ENCODE measurements at places on chromosomes 12 and 14. TPM values are rescaled to one million over a fixed set of nuclear protein-coding genes. Genes with fewer than 3 reads are reported as not detected.

DLK1 gene
- not detected for total RNA-seq

ACVRL1 gene
- 422 TPM for total RNA-seq

PTPRO gene
- total RNA-seq = not detected

C12orf54 gene
- not detected for total RNA-seq

SLC6A15 gene
- 0.80 TPM for total RNA-seq

IAPP gene
- total RNA-seq = not detected

KERA gene
- total RNA-seq = not detected

NANOG gene
- total RNA-seq = not detected

PTCSC3 gene
- not detected for total RNA-seq

LRTM2 gene
- total RNA-seq = not detected

DERA gene
- total RNA-seq = 73.4 TPM

PRB2 gene
- total RNA-seq = not detected

RIMBP2 gene
- total RNA-seq = not detected

LRRC10 gene
- total RNA-seq = not detected

KRT72 gene
- total RNA-seq = not detected

SSTR1 gene
- total RNA-seq = 1.2 TPM

PRICKLE1 gene
- total RNA-seq = 18.0 TPM

TMEM179 gene
- total RNA-seq = not detected

STRAP gene
- total RNA-seq = 157 TPM

KRT77 gene
- not detected for total RNA-seq

STAT6 gene
- total RNA-seq = 79.0 TPM

KCNK10 gene
- not detected for total RNA-seq

CHGA gene
- not detected for total RNA-seq

RGS6 gene
- not detected for total RNA-seq

AGAP2 gene
- 0.36 TPM for total RNA-seq

RPL10L gene
- total RNA-seq = not detected

PPP4R3A gene
- total RNA-seq = 105 TPM

OR4E2 gene
- not detected for total RNA-seq

HOXC12 gene
- total RNA-seq = not detected

KRT83 gene
- total RNA-seq = not detected

FIGNL2 gene
- total RNA-seq = 2.5 TPM

SLC6A12 gene
- total RNA-seq = not detected

STAC3 gene
- total RNA-seq = not detected

SYCP3 gene
- 0.07 TPM for total RNA-seq

B4GALNT3 gene
- total RNA-seq = not detected

KRT73 gene
- total RNA-seq = not detected

PTGER2 gene
- not detected for total RNA-seq
